Left lobe of liver (tissue), 2 donors: ENCODE measurements at places on chromosomes 5 and 9. TPM values are rescaled to one million over a fixed set of nuclear protein-coding genes. Genes with fewer than 3 reads are reported as not detected.

Gene B4GALT7
- 13.5 TPM for total RNA-seq

Gene ENTPD2
- total RNA-seq, result 1.7 TPM

Gene CCNI2
- not detected for total RNA-seq

- peak; percentile 36 for DNase-seq
Measured at GRCh38 chr9:89872426-89872912, 267.7 kb downstream of the GADD45G start.

DNA sequence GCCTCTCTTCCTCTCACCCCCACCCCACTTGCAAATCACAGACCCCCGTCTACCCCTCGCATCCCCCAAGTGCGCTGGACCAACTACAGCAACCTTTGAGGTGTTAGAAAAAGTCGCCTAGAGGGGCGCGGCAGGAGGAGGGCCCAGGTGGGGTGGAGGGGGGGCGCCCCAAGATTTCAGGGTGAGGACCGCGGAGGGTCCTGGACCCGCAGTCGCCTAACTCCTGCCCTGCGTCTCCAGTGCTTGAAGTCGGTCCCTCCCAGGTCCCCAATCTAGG lies 379 bp upstream of the EGFLAM start:
- DNase-seq, result no peak

DNA sequence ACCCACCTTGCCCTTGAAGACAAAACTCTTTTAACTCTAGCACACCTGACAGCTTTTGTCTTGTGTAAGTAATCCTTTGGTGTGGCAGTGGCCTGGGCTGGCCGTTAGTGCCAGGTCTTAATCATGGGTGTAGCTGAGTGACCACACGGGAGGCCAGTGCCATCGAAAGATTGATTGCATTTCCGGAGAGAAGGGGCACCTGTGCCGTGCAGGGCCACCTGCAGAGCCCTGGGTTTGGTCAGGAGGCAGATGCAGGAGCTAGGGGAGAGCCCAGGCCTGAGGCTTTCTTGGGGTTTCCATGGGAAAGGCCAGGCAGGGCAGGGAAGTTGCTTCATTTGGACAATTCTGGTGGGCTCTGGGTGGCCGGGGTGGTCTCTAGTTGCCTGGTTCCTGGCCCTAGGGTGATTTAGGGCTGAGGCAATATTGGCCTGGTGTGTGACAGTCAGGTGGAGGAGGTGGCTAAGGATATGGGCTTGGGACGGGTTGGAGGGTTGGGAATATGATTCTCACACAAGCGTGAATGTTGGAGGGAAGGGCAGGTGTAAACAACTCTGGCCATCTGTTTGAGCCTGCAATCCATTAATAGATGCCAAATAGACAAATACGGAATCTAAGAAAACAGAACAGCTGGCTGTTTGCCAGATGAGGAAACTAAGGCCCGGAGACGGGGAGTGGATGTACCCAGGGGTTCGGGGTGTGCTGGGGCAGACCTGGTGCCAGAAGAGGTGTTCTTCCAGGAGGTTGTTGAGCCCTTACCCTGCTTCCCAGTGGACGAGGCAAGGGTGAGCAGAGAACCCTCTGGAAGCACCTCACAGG lies 4.6 kb downstream of the DBH start:
- no peak for DNase-seq

Gene CATSPER3
- total RNA-seq, result 0.86 TPM

DNA sequence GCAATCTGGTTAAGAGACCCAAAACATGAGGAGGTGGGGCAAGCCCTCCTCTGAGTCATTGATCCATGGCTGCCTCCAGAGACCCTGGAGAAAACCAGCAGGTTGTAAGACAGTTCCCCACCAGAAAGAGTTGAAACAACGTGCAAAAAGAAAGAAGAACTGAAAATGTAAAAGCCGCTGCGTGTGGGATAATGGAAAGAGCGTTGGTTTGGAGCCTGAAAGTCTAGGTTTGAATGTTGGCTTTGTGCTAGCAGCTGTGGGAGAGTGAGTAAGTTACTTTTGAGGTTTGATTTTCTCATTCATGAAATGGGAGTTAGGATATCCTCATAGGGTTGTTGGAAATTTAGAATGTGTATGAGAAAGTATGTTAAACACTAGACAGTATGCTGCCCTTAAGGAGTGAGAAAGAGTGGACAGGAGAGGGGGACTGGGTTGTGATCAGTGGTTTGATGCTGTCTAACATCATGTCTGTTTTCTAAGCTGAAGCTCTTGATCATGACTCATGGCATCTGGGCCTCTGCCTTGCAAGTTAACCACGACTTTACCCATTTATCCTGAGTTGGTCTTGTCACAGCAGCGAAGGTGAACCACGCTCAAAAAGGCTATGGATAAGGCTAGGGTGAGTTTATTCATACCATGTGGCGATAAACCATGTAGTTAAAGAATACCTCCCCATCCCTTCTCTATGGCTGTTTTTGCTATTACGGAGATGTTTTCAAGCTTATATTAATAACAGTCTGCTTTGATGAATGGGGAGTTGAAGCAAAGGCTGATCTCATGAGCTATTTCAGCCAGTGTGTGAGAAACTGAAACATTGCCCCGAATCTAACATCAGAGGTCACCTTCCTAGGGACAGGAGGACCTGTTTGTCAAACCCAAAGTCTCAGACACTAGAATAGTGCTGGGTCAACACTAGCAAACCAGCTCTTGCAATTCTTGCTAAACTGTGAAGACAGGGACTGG lies 41.3 kb downstream of the ZNF366 start:
- DNase-seq, result no peak

DNA sequence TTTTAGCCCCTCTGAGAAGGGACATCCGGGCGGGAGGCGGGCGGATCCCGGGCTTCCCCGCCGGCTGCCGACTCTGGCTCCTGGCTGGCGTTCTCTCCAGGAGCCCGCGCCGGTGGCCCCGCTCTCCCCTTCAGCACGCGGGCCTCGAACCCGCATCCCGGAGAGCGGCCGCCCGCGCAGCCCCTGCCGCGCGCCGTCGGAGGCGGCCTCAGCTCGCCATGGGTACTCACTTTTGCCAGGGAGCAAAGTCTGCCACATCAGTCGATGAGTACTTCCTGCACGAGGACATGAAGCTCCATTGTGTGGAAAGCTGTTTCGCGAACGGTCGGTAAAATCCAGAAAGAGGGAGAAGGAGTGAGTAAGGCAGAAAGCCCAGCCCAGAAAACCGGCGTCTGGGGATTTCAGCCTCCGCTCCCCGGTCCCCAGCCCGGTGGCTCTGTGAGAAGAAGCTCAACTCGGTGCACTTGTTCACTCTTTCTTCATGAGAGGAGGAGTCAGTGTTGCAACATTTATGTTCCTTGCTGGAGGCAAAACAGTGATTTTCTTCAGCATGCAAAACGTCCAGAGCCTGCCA lies at the start of gene PRLR:
TSS of gene PRLR (minus strand) at position 450 of the 574 bp plus-strand sequence. CDS start 140,867 bp downstream, outside the sequence.
- peak; percentile 73 for DNase-seq

DNA sequence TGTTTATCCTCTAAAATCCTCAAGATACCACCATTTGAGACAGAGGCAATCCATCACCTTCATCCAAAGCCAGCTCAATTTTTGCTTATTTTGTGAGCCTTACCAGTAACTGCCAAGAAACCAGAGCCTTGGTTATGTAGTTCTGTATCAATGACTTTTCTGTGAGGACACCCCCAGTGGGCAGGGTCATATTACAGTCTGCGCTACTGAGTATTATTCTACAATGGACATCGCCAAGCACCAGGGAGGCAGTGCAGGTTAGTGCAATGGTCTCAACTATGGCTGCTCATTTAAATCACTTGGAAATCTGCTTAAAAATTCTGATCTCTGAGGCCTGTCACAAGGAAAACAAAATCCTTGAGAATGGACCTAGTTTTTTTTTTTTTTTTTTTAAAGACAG lies 90.5 kb upstream of the NIPAL4 start:
- no peak for DNase-seq

GRCh38 chr5:158502686-158503085 lies 597.0 kb downstream of the EBF1 start:
- no peak for DNase-seq

DNA sequence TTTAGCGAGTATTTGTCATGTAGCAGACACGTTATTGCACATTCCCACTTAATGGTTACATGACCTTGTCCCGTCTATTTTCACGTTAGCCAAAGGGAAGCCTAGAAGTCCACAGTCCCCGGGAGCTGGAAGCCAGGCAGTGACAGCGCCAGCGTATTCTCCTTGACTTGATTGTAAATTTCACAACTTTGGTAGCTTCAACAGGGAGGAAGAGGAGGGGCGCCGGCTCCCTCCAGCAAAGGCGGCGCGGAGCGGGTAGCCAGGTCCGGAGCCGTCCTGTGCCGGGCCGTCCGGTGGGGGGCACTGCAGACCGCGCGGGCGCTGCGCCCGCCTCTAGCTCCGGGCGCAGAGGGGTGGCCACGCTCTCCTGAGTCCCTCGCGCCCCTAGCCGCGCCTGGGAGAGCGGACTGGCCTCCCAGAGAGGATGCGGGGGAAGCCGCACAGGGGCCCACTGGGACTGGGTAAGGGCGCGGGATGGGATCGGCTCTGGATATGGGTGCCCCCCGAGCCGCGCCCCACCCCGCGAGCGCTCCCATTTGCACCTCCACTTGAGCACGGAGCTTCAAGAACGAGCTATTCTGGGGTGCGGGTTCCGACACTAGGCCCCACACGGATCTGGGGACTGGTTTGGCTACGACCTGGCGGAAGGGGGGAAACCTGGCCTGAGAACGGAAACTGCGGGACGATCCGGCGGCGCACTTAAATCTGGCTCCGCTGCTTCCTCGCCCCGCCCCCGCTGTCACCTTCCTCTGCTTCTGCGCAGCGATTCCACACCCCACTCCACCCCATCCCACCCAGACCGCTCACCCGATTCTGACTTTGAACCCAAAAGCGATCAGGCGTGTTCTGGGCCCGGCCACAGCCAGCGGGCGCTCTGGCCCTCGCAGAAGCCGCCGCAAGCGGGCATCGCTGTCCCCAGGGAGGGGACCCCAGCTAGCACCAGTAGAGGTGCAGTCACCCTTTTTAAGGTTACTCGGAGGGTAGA lies 23.8 kb downstream of the KLF4 start:
- peak; percentile 53 for DNase-seq

DNA sequence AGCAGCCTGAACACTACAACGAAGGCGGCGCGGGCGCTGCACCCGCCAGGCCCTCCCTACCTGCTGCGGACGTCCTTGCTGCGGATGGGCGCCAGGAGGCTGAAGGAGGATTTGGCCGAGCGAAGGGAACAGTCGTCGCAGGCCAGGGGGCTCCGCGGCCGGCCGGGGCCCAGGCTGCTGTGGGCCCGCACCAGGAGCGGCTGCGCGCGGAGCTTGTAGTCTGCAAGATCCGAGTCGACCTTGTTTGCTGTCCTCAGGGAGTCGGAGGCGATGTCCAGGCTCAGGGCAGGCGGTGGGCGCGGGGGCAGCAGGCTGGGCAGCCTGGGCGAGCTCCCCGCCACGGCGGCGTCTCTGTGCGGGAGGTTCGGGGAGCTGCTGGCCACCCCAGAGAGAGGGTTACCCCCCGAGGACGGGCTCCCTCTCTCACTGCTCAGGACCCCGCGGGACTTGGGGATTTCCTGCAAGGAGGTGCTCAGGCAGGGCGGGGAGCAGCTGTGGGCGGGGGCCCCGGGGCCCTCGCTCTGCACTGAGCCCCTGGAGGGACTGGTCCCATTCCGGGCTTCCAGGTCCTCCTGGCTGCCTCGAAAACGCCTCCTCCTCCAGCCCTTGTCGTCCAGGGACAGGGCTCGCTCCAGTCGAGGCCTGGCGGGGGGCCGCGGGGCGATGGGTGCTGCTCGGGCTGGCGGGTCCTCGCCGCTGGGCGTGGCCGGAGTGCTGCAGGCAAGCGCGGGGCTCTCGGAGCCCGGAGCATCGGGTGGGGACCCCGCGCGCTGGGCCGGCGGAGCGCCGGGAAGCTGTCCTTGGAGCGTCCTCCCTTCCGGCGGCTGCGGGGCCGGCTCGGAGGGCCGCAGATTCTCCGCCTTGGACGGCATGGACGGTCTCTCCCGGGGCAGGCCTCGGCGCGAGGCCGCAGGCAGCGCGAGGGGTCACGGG lies 831 bp downstream of the INPP5E start:
- DNase-seq, result no peak

DNA sequence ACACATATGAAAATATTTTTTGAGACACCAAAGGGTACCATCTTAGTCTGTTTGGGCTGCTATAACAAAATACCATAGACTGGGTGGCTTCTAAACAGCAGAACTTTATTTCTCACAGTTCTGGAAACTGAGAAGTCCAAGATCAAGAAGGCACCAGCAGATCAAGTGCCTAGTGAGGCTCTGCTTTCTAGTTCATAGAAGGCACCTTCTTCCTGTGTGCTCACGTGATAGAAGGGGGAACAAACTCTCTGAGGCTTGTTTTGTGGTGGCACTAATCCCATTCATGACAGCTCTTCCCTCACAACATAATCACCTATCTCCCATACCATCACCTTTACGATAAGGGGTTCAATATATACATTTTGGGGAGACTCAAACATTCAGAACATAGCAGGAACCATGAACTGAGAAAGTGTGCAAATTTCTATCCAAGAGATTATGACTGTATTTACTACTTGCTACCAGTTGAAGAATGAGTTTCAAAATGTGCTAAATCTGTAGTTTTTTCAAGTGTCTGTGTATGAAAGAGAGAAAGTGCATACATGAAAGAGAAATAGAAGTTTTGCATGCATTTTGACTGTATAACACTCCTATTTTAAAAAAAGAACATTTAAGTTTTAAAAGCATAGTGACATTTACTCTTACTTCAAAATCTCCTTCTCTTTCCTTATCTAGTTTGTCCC lies 207.3 kb downstream of the PARP8 start:
- DNase-seq, result no peak

DNA sequence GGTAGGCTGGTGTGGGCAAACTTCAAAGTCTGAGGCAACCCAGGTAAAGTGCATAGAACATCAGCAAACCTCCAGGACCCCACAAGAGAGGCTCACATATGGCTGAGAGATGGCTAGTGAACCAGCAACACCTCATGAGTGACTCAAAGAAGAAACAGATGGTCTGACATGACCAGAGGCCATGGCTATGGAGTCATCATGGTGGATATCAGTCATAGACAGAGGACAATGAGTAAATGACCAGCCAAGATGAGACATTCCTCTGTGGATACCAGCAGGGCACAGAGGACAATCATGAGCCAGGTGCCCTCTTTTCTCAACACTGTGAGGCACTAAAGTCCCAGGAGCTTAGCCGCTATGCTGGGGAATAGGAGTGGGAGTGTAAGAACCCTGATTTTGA lies 180.8 kb downstream of the RASEF start:
- DNase-seq, result no peak

DNA sequence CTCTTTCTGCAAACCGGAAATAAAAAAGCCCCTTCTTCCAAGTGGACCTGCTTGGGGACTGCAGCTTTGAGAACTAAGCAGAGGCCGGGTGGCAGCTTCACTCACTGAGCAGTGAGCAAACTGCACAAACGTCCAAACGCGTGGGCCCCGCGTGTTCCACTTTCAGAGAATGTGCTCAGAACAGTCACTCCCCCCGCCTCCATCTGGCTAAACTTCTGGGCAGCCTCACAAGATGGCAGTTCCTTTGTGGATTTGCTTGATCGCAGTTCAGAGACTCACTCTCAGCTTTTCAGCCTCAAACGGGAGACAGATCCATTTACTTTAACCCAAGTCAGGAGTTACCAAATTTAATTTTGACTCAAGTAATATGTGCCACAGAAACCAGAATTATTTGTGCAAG lies 216.6 kb downstream of the TLE1 start:
- no peak for DNase-seq

GRCh38 chr5:177592905-177593304 lies 902 bp downstream of the TMED9 start:
- no peak for DNase-seq
